Aorta (tissue), 5 donors: ENCODE measurements at places on chromosomes 7 and 10. TPM values are rescaled to one million over a fixed set of nuclear protein-coding genes. Genes with fewer than 3 reads are reported as not detected.

TECPR1 gene
- 48.0 TPM for total RNA-seq

NPSR1 gene
- not detected for total RNA-seq

ETV1 gene
- 6.5 TPM for total RNA-seq

CCDC3 gene
- 119 TPM for total RNA-seq

PCLO gene
- 1.2 TPM for total RNA-seq

WEE2 gene
- not detected for total RNA-seq

HYAL4 gene
- not detected for total RNA-seq

LIPJ gene
- total RNA-seq, result not detected

STAM gene
- 21.8 TPM for total RNA-seq

HTR5A gene
- not detected for total RNA-seq
